NCI-H446 treated with DMSO at 0.1 percent for 48 hours (cell line): ENCODE measurements at places on chromosomes 1 and 21.

DNA sequence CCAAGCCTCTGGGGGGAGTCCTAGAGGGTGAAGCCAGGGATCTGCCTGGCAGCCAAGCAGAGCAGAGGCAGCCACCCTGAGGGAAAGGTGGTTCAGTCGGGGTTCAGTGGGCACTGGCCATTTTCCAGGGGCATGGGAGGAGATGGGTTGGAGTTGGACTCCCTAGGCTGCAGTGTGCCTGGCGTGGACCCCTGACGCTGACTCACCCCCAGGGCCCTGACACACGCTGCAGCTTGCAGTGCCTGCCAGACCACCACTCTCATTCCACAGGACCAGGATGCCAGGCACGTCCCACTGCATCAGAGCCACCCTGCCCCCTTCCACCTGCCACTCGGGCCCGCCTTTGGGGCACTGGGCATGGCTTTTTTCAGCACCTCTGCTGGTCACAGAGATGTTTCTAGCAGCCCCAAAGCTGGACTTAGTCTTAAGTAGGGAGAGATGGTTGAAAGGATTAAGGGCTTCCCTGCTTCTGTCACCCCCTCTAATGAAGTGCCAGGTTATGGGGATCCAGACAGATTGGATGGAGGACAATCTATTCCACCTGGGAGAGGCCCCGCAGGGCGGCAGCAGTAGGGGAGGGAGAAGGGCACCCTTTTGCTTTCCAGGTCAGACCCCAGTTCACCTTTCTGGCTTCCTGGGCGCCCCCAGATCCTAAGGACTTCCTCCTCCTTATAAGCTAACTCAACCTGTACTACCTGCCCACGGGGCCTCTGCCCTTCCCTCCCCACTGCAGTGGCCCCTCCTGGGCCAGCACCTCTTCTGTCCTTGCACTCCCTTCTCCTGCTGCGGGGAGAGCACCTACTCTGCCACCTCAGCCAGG lies 1.6 kb downstream of the SYT2 start:
- DNase-seq = no peak

DNA sequence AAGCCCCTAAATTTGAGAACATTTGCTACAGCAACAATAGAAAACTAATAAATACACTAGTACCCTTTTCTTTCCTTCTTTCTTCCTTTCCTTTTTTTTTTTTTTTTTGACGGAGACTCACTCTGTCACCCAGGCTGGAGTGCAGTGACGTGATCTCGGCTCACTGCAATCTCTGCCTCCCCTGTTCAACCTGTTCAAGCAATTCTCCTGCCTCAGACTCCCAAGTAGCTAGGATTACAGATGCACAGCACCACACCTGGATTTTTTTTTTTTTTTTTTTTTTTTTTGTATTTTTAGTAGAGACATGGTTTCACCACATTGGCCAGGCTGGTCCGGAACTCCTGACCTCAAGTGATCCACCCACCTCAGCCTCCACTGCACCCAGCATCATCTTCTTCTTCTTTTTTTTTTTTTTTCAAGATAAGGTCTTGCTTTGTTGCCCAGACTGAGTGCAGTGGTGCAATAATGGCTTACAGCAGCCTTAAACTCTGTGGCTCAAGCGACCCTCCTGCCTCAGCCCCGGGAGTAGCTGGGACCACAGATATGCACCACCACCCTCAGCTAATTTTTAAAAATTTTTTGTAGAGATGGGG lies 19.6 kb upstream of the CBR3 start:
- DNase-seq = no peak

DNA sequence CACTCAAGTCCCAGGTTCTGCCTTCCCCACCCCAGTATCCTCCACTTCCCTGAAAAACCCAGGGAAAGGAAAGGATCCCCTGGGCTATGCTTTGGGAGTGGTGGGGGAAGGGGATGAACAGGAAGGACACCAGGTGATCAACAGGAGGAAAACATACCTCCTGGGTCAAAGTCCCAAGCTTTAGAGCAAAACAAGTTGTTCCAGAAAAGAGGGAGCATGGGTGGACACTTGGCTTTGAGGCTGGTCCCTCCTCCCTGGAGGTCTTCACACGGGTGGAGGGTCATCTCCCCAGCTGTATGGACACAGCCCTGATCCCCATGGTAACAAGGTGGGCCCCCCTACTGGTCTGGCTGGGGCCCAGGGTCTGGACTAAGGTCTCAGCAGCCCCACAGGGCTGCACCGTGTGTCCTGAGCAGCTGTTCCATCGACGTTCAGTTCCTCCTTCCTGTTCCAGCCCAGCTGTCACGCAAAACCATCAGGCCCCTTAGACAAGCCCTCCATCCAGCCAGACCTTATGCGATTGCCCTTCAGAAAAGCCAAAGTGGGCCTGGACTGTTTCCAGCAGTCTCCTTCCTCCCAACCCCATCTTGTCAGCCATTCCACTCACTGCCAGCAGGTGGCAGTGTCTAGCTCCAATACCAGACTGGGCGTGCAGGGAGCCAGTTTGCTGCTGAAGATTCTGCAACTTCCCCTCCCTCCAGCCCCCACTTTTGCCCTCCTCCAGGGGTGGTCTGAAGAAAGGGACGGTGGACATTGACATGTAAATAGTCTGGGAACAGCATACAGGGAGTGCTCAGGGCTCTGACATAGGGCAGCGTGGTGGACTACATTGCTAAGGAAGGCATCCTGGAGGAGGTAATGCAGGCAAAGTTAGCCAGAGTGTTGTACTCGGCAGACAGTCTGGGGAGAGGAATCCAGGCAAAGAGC lies 2.9 kb upstream of the PDZK1IP1 start:
- peak; percentile 38 for DNase-seq

- no peak for DNase-seq
Observed at GRCh38 chr1:11767922-11768704, 6.1 kb downstream of the C1orf167 start.

GRCh38 chr21:16423921-16424320 lies 694.1 kb downstream of the USP25 start:
- DNase-seq = no peak

- DNase-seq = no peak
Observed at GRCh38 chr21:35084869-35085268, 35.8 kb upstream of the RUNX1 start.

DNA sequence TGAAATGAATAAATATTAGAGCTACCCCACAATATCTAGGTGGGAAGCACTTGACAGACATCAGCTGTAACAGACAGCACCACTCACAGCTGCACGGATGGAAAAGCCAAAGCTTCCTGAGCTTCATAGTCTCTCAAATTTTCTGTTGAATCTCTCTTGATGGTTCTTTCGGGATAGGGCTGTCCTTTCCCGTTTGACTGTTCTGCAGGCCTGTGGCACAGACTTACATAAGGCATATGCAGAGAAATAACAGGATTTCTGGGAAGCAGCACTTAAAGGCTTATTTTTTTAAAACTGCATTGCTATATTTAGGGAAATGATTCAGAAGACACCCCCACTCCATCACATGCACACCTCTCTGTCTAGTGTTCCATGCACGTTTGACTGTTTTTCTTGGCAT lies 77.5 kb downstream of the ZNF648 start:
- no peak for DNase-seq

DNA sequence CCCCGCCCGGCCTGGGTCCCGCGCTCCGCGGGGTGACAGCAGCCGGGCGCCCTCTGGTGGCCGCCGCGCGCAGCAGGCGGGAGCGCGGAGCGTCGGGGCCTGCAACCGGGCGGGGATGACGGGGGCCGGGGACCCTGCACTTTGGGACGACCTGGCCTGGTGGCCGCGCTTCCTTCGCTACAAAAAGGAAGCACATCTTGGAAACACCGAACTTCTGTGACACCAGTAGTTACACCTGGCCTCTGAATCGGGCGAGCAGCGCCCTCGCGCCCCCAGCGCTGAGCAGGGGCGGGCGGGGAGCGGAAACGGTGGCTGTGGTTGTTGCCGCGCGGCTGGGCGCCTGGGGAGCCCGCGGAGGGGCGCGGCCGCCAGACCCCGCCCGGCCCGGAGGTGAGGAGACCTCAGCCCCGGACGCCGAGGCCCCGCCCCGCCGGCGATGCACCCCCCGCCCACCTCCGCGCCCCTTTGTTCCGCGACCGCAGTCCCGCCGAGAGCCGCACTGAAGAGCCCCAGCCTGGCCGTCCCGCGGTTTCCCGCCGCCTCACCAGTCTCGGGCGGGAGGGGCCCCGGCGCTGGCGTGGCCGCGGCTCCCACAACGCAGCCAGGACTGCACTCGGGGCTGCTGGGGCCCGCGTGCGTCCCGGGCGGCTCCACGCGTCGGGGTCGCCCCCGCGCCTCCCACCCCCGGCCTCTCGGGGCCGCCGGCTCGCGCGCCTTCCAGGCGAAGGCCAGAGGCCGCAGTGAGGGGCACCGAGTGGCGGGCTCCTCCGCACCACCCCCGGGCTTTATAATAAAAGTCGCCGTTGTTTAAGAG lies 59.3 kb downstream of the H3-3A start:
- DNase-seq = peak; percentile 53

GRCh38 chr1:107535091-107535490 lies 394.3 kb downstream of the NTNG1 start:
- DNase-seq = peak; percentile 98

- DNase-seq = no peak
Observed at GRCh38 chr1:181508486-181509165, 25.3 kb downstream of the CACNA1E start.
